NCI-H2081 (cell line): ENCODE measurements at places on chromosomes 12 and 14.

- DNase-seq, result no peak
Observed at GRCh38 chr12:42612231-42612613, 22.7 kb upstream of the PRICKLE1 start.

- no peak for DNase-seq
Observed at GRCh38 chr12:124774462-124775167, 89.0 kb downstream of the SCARB1 start.

- DNase-seq, result no peak
Observed at GRCh38 chr14:95389471-95390011, 69.8 kb upstream of the CLMN start.

DNA sequence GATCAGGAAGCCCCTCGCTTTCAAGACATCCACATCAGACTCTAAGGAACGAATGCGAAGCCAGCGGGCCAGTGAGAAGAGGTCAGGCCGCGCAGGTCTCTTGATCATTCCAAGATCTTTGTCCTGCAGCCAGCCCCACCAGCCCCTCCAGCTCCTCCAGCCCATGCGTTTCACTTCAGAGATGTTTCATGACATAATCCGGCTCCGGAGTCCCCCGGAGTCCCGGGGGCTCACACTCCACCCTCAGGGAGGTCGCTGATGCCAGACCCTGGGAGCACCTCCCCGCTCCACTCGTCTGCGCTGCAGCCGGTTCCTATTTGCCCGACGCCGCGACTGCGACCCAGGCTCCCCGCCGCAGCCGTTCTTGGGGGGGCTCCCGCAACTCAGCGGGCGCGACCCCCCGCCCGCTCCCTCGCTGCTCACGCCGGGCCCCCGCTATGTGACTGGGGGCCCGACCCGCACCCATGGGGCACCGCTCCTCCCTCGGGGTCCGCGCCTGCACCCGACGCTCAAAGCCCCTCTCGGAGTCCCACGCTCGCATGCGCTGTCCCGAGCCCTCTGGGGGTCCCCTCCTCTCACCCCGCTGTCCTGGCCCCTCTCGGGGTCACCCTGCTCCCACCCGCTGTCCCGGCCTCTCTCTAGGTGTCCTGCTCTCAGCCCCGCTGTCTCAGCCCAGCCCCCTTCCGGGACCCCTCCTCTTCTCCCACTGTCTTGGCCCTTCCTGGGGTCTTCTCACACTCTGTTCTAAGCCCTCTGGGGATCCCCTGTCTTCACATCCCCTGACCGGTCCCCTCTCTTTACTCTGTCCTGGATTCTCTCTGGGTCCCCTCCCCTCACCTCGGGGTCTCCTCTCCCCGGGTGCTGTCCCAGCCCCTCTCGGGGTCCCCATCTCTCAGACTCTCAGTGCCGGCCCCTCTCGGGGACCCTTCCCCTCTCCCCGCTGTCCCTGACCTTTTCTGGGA lies 1.1 kb downstream of the TAOK3 start:
- DNase-seq, result no peak
